ENCODE measurements at places on chromosomes 4 and X. TPM values are rescaled to one million over a fixed set of nuclear protein-coding genes. Genes with fewer than 3 reads are reported as not detected.

Gene MXD4
- total RNA-seq = 28.9 TPM

Gene AWAT2
- total RNA-seq = not detected

Gene PCYT1B
- total RNA-seq = 21.2 TPM

Gene SSX3
- total RNA-seq = not detected

Gene CT83
- total RNA-seq = not detected

Gene TREX2
- total RNA-seq = 1.3 TPM

Gene TEX11
- not detected for total RNA-seq

Gene HSFX3
- not detected for total RNA-seq

Gene ASB11
- not detected for total RNA-seq

Gene ZMAT1
- total RNA-seq = 18.2 TPM

Gene SATL1
- 2.6 TPM for total RNA-seq

Gene GPC3
- 13.8 TPM for total RNA-seq

Gene OTOP1
- not detected for total RNA-seq

Gene GPC4
- total RNA-seq = 4.2 TPM

Gene DIPK2B
- total RNA-seq = 5.0 TPM

Gene PGK1
- total RNA-seq = 64.9 TPM

Gene MAGEC1
- not detected for total RNA-seq

Gene OTC
- total RNA-seq = not detected

Gene NAA11
- not detected for total RNA-seq

Gene CTAG1A
- total RNA-seq = not detected

Gene PDS5A
- 86.9 TPM for total RNA-seq

Gene TASL
- total RNA-seq = 0.73 TPM

Gene HPGD
- total RNA-seq = 10.7 TPM

Gene TMPRSS11F
- not detected for total RNA-seq

Gene ERCC6L
- 1.7 TPM for total RNA-seq

Gene CCDC120
- total RNA-seq = 4.3 TPM

Gene REELD1
- total RNA-seq = not detected

Gene RAB40A
- total RNA-seq = 2.2 TPM

Gene FBXO8
- total RNA-seq = 32.1 TPM

Gene HS3ST1
- total RNA-seq = 2.4 TPM

Gene CXorf65
- not detected for total RNA-seq

Gene CTAG1B
- total RNA-seq = not detected

Gene GAGE1
- total RNA-seq = not detected

Gene TCEAL9
- 26.5 TPM for total RNA-seq

Gene HTN3
- total RNA-seq = not detected
